ENCODE measurements at places on chromosomes 3 and 15. TPM values are rescaled to one million over a fixed set of nuclear protein-coding genes. Genes with fewer than 3 reads are reported as not detected.

GRCh38 chr3:56826831-56827722 lies 25.3 kb upstream of the ARHGEF3 start:
- DNase-seq, result no peak

MYH15 gene
- total RNA-seq, result 0.05 TPM

GRCh38 chr3:158660711-158661110 lies 11.7 kb downstream of the LXN start:
- no peak for DNase-seq

DNA sequence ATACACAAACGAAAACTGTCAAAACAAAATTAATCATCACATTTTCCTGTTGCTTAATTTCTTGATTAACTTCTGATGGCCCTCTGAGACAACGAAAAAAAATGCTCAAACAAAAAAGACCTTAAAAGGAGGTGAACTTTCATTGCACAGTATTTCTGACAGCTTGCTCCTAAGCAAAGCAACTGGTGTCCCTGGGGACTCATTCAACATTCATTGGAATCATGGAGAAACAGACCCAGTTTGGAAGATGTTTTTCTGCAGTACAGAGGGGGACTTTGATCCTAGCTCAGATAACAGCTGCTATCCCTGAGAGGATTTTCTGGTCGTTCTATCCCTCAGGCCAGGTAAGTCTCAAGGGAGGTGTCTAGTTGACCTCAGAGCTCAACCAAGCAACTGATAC lies 378.7 kb upstream of the ATP11B start:
- no peak for DNase-seq

CAND2 gene
- total RNA-seq, result 1.5 TPM

- DNase-seq, result no peak
Observed at GRCh38 chr3:181752202-181752671, 40.5 kb downstream of the SOX2 start.

- DNase-seq, result peak; percentile 73
Observed at GRCh38 chr3:39107388-39108199, at the start of the genes GORASP1 and TTC21A. TSS of gene GORASP1 (minus strand) at chr3:39107627. CDS start at chr3:39107541, 86 bp downstream. TSS of gene TTC21A (plus strand) at chr3:39107680. CDS start at chr3:39107838, 158 bp downstream.

GRCh38 chr3:194871143-194871863 lies 185.6 kb downstream of the FAM43A start:
- peak; percentile 74 for DNase-seq

DNA sequence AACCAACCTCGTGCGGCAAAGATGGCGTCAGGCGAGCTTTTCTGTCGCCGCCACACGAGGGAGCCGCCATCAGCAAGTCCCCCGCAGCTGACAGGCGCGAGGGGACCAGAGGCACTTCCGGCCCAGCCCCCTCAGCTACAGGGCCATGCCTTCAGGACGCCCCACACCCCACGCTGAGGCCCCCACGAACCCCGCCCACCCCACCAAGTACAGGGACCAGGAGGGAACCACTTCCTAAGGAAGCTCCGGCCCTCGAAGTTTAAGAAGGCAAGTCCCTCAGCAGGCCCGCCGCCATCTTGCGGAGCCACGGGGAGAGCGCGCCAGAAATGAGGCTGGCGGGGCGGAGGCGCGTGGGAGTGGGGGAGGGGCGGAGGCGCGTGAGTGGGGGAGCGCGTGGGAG lies 790 bp downstream of the DAZL start:
- no peak for DNase-seq

- DNase-seq, result no peak
Observed at GRCh38 chr3:171654809-171655208, 155.5 kb downstream of the PLD1 start.

DNA sequence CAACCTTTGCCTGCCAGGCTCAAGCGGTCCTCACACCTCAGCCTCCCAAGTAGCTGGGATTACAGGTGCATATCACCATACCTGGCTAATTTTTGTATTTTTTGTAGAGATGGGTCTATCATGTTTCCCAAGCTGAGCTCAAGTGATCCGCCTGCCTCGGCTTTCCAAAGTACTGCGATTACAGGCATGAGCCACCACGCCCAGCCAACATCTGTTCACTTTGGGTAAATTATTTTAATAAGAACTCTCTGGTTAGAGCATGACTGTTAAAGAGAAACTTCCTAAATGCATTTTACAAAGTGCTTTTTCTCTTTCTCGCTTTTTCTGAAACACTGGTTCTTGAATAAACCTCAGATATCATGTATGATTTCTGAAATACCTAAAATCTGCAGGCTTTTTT lies 172.5 kb downstream of the PTPRG start:
- no peak for DNase-seq

DNA sequence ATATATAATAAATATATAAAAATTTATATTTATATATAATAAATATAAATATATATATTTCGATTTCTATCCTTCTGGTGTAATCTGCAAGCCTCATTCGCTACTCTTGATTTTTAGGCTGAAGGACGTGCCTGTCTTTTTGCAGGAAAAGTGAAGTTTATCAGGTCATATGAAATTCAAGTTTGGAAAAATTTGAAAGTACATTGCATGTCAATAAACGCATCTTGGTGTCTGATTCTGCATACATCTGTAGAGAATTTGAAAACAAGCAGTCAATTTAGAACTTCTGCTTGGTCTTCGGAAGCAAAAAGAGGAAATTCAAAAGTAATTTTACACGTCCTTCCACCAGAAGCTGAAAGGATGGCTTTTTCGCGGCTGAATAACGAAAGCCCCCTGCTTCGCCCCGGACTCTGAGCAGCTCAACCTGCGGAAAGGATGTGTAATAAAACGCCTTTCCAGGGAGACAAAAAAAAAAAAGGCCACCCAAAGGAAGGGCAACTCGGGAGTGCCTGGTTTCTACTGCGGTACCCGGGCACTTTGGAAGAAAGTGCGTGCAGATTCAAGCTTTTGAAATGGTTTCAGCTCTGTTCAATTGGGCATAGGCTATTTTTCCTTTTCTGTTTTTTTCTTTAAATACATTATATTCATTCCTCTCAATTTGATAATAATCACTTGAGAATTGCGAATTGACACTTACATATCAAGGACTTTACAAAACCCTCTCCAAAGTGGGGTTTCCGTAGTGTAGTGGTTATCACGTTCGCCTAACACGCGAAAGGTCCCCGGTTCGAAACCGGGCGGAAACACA lies 1.5 kb upstream of the MYNN start:
- peak; percentile 52 for DNase-seq

ANKRD63 gene
- total RNA-seq, result 11.4 TPM

PARP3 gene
- 17.9 TPM for total RNA-seq

GRCh38 chr3:188473045-188473444 lies 319.1 kb downstream of the LPP start:
- DNase-seq, result no peak

GOLGA8Q gene
- total RNA-seq, result 0.45 TPM

DNA sequence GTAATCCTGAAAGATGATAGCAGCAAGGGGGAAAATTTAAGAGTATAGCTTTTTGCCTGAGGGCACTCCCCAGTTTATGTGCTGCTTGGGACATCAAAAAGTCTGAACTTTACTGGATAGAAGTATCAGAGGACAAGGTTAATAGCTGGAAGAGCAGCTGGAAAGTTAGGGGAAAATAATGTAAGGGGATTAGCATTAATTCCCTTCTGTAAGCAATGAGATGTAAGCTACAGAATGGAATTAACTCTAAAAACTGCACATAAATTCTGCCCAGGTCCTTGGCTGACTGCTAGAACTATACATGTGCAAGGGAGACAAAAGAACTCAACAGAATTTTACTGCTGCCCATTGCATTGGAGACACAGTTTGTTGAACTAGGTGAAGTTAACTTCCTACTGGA lies 55.6 kb downstream of the ATP11B start:
- no peak for DNase-seq

- no peak for DNase-seq
Observed at GRCh38 chr3:150639262-150639661, 36.1 kb downstream of the SELENOT start.

DNA sequence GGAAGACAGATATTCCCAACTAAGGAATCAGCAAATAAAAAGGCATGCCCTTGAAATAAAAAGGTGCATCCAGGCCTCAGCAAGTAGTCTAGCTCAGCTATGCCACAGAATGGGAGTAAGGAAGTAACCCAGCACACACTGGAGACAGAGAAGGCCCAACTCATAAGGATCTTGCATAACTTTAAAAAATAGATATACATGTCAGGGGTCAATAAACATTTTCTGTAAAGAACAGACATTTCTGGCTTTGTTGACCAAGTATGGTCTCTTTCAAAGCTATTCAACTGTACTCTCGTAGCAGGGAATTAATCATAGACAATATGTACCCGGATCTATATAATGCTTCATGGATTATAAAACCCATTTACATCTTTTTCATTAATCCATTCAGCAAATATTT lies 449.3 kb downstream of the TAFA4 start:
- no peak for DNase-seq

GRCh38 chr3:59258550-59259260 lies 208.9 kb upstream of the CFAP20DC start:
- no peak for DNase-seq

DNA sequence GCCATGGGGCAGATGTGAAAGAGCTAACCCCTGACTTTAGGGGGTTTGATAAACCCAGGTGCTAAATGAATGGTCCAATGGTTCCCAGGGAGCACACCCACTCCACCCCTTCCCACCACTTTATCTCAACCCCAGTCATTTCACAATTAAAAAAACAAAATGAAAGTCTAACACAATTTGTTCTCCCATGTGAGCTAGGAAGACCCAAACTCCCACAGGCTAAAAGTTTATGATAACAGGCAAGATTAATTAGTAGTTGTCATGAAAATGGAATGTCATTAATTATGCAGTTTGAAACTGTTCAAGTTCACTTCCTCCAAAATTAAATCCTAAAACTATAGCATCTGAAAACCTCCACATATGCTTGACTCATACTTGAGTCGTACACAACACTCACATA lies 63.3 kb upstream of the TPM1 start:
- DNase-seq, result no peak

DNA sequence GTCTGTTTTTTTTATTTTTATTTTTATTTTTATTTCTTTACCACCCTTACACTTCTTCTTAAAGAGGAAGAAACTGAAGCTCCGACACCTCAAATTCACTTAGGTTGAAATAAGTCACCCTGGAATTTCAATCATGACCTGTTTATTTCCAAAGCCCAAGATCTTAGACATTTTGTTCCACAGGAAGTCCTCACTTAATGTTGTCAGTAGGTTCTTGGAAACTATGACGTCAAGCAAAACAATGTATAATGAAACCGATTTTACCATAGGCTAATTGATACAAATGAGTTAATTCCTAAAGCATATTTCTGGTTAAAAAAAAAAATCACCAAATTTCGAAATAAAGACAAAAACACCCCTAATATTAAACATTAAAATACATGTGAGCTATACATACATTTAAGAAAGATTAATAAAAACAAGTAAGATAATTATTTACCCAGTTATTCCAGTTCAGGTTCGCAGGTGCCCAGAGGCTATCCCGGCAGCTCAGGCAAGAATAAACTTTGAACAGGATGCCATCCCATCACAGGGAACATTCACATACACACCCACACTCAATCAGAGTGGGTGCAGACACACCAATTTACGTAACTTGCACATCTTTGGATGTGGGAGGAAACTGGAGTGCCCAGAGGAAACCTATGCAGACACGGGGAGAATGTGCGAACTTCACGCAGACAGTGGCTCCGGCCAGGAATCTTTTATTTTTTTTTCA lies 391.0 kb downstream of the RAP2B start:
- no peak for DNase-seq

HRH1 gene
- total RNA-seq, result 15.9 TPM

DNA sequence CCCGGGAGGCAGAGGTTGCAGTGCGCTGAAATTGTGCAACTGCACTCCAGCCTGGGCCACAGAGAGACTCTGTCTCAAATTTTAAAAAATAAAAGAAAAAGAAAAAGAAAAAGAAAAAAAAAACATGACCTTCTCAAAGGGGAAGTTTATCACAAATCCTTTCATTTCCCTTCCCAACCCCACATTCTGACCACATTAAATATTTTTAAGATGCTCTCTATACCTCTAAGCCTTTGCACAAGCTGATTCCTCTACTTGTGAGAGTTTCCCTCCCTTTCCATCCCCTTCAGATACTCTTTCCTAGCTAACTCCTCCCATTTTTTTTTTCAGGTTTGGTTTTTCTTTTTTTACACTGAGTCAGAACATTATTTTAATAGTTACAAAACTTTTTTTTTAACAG lies 4.0 kb downstream of the HIGD1A start:
- DNase-seq, result no peak

GRM2 gene
- not detected for total RNA-seq

- DNase-seq, result no peak
Observed at GRCh38 chr3:116280130-116280740, 165.1 kb downstream of the LSAMP start.

CHL1 gene
- not detected for total RNA-seq

GRCh38 chr3:10299175-10299574 lies 6.4 kb upstream of the GHRL start:
- no peak for DNase-seq

DNA sequence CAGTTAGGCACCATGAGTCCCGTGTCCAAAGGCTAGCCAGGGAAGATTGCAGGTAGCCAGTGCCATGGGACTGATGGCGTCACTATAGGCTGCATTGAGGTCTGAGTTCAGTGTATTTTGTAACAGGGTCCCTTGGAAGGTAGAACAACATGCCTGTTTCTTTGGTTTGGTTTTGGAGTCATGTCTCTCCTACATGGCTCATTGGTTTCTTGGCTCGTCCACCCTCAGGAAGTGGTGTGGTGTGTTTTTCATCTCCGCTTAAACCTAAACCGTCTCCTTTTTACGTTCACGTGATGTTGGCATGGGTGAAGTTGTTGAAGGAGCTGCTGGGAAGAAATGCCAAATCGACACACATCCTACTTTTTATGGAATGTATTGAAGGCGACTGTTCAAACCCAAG lies 71.6 kb downstream of the FLNB start:
- DNase-seq, result no peak

GRCh38 chr3:37712421-37712820 lies 149.3 kb upstream of the CTDSPL start:
- DNase-seq, result no peak

DNA sequence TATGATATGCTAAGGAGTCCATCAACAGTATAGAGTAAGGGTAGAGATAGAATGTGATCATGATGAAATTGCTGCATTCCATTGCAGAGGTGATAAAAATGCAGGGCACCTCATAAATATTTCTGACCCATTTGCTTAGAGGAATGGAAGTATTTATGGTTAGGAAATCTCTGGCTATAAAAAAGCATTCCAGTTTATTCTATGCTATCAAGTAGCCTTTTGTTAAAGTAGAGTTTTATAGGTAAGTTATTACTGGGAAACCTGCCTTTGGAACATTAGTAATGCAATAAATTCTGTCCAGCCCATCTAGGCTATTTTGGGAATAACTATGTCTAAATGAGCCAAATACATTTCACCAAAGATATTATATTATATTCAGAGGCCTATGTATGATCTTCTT lies 19.8 kb upstream of the STRIT1 start:
- DNase-seq, result no peak

MORC1 gene
- not detected for total RNA-seq

PODXL2 gene
- total RNA-seq, result 0.94 TPM

DNA sequence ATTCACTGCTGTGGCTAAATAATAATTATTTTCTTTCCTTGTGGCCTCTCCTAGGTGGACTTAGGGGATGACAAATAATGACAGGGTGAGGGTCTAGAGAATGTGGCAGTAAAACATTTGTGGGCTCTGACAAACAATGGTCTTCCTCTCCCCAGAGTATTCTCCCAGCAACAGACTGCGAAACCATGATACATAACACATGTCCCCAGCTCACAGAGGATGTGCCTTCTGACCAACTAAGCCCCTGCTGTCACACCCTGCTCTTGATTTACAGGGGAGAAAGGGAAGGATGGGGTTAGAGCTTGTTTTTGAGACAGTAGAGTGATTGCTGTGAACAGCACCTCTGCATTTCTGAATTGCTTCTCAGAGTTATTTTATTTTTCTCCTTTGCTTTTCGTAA lies 116.6 kb upstream of the CTDSPL start:
- DNase-seq, result no peak

NR1I2 gene
- total RNA-seq, result 0.08 TPM

All from SJSA1 (cell line).